ENCODE measurements at places on chromosomes 3 and 15.

GRCh38 chr3:126085841-126086240, 1.9 kb upstream of the SLC41A3 start:
- DNase-seq = no peak

GRCh38 chr3:132293251-132293650, 24.0 kb upstream of the ACP3 start:
- DNase-seq = no peak

DNA sequence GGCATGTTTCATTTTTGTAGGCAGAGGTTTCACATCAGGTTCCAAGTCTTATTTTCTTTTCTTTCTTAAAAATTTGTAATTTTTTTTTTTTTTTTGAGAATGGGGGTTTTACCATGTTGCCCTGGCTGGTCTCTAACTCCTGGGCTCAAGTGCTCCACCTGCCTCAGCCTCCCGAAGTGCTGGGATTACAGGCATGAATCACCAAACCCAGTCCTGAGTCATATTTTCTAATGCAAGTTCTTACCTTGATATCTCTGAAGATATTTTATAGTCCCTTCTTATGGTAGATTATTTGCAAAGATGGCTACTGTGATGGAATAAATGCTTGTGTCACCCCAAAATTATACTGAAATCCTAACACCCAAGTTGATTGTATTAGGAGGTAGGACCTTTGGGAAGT, 63.8 kb downstream of the SLC9A9 start:
- no peak for DNase-seq

DNA sequence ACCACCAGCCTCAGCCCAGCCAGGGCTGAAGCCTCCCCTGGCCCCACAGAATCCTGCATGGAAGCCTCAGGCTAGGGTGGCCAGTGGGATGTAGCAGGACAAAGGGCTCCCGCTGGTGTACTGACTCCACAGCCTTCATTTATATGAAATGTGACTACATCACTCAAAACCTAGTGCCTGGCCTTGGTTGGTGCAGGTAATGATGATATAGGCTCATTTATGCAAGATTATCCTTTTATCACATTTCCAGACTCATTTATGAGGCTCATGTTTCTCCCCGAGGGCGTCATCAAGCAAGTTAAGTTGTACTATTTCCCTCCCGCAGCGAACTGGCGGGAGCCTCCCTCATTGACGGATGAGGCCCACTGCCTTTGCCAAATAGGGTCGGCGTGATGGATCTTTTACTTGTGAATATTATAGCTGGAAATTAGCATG, 179.1 kb upstream of the SMAD3 start:
- no peak for DNase-seq

Measured in hindlimb muscle (tissue), 1 donor.